ENCODE measurements at places on chromosomes 11 and 22.

DNA sequence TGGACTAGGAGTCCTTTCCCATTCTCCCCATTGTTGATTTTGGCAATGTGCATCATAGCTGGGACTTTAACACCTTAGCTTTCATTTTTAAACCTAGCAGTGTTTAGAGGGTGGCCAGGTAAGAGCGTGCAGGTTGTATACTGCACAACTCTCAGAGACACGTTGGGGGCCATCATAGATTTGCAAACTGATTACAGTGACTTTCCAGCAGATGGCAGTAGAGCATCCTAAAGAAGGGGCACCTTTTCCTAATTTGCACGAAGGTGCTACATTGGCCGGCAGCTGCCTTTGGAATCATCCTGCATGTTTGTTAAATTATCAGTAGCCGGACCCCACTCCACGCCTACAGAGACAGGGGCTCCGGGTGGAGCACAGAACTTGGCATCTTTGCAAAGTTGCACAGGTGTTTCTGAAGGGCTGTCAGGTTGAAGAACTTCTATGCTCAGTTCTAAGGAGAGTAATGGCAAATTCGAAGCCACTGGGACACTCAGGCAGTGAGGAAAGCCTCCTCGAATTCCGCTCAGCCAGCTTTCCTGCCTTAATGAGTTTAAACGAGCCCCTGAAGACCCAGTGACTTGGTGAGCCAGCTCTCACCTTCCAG lies 7.7 kb downstream of the LHFPL7 start:
- DNase-seq: peak; percentile 73

DNA sequence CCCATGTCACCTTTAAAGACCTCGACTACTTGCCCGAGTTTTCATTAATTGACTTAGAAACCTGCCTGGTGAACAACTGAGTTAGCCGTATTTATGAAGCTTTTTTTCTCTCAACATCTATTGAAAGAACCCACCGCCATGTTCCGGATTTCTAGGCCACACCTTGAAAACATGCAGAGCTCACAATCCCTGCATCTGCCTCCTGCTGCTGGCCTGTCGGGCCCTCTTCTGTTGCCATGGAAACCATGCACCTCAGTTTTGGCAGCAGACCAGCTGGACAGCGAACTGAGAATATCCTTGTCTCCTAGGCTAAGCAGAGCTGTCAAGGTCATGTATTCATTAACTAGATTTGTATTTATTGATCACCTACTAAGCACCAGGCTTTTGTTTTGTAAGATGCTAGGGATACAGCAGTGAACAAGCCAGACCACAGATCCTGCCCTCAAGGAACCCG lies 4.3 kb upstream of the PATZ1 start:
- DNase-seq: no peak

- DNase-seq: no peak
These were observed 737 bp upstream of the STIP1 start for GRCh38 chr11:64185175-64185692.

DNA sequence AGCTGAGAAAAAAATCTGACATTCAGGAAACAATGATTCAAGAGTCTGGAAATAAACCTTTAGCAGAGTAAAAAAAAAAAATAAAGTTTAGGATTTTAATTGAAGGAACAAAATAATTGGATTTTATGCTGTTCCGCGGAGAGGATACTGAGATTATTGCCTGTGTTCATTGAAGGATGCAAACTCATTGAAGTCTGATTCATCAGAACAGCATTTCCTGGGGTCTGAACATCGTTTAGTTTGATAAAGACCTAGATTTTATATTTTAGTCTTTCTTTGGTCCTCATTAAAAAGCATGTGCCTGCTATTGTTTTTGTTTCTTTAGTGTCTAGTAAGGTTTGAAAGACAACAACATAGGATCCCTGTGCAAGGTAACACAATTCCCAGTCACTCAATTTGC lies 4.5 kb downstream of the TLCD5 start:
- no peak for DNase-seq

DNA sequence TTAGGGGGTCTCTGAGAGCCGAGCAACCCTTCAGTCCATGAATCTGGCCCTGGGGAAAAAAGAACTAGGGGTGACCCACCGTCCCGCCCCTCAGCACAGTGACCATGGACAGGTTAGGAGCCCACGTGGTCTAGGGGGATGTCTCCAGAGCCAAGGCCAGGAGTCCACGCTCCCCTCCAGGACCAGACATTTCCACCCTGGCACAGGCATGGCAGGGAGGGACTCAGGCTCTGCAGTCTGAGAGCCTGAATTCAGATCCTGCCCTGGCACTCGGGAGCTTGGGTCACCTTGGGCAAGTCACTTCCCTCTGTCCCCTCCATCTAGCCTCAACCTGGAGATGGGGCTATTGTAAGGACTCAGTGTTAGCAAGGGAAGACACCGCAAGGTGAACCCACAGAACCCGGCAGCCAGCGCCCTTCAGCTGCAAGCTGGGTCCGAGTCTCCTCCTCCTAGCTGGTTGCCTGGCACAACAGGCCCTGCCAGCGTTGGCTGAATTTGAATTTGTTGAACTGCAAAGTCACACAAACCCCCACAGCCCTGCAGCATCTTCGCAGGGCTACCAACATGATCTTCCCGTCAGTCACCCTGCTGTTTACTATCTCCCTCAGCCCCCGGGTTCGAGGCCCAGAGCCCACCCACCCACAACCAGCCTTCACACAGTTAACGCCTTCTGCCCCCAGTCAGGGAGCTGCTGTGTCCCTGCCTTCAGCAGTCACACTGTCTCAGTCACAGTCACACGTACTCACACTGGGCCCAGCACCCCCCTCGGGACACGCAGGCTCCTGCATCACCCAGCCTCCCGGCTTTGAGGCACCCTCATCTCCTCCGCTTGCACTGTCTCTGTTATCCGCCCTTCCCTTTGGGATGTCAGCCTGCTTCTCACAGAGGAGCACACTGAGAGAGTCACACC lies 603 bp upstream of the PDGFB start:
- DNase-seq: no peak

DNA sequence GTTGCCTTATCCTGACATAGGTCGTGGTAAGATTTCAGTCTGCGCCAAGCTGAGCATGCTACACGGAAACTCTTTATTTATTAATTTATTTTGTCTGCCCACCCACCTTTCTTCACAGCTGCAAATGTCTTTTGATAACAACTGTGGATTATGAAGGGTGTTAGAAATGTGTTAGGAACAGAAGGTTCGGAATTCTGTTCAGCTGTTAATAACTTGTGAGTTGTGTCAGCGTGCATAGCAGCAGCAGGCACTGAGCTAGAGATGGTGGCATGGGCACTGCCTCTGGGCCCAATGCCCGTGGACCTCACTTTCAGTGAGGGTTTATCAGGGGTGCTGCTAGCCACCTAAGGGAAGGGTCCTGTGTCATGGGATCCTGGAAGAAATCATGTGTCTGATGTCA lies 162.5 kb upstream of the NTM start:
- DNase-seq: no peak

DNA sequence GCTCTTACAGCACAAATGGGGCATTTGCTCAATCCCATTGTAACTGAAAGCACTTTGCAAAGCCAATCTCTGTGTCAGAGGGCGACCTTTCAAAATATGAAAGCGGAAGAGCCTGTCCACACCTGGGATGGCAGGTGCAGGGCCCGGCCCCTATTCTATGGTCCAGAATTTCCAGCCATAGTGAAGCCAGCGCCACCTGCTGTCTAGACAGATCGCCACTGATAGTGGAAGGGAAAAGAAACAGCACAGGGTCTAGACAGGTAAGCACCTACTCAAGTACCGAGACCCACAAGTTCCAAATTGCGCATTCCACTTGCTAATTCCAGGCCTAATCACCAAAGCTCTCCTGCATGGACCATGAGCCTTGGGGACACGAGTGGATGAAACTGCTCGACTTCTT lies 141.4 kb downstream of the NTM start:
- peak; percentile 43 for DNase-seq

- no peak for DNase-seq
These were observed 363.1 kb downstream of the MN1 start for GRCh38 chr22:27438271-27438980.

DNA sequence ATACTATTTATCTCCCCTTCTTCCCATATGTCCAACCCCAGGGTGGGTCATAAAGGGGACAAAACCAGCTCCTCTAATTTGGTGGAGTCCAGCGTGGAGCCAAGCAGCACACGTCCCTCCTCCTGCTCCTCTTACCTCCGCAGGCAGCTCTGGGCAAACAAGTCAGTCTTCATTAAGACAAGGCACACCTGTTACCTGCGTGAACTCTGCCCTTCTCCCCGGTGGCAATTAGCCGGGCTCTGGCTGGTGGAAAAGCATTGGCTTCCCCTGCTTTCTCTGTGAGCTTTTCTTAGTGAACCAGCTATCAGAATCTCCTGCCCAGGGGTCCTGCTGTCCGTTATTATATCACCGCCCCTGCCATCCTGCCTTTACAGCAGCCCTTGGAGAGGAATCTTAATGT lies 418.7 kb upstream of the CADM1 start:
- no peak for DNase-seq

GRCh38 chr22:49763696-49764095 lies 64.0 kb downstream of the BRD1 start:
- no peak for DNase-seq

DNA sequence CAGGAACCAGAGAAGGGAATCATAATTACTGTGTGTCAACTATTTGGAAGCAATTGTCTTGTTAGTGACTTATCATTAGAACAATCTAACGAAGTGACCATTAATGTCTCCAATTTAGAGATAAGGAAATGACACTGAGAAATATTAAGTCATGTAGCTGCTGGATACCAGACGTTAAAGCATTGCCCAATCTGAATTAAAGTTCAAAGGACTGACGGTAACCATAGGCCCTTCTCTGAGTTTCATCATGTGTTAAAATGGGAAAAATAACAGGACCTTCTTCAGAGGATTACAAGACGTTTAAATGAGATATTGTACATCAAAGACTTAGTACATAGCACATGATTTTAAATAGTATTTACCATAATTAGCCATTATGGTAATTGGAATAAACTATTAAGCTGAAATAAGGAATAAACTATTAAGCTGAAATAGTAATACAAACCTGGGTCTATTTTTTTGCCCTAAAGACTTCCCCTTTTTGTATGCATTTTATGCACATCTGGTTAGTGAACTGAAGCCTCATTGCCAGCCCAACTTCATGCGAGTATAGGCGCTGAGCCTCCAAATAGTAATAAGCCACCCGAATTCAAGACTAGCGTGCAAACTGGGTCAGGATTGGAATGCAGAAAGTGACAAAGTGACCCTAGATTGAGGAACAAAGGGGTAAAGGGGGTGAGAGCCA lies 41.0 kb downstream of the GLYATL1 start:
- DNase-seq: no peak

DNA sequence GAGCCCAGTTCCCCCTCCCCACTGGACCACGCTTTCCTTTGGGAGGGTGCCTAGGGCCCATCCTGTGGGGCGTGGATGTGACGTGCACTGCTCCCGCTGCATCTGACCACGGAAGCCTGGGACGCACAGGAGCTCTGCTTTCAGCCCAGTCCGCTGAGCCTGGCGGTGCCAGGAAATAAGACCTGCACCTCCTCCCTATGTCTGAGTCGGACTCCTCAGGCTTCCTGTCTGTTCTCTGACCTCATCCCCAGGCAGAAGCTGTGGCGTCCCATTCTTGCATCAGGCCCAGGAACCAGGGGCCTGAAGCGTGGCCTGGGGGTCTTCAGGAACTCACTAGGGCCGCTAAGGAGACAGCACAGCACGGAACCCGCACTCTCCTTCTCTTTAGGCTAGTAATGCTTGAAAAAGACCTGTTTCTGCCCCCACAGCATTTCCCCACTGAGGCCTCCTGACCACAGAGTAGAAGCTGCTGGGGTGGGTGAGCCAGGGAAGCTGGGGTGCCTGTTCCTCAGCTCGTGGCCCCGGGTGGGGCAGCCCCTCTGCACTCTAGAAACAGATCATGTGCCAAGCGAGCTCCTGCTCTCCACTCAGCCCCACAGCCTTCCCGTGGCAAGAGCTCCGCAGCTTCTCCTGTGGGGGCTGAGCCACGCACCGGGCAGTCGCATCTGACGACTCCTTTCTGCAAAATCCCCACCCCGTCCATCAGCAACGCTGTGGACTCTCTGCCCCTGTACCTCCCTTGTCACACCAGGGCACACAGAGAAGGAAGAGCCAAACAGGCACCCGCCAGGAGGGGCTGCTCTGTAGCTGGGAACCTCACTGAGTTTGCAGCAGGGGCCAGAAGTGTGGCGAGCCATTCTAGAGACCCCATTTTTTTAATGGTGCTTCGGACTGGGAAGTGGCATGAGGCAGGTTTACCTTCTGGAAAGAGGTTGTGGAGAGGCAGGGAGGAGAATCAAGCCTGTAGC lies 22.6 kb downstream of the MOV10L1 start:
- DNase-seq: no peak

GRCh38 chr22:22823131-22823810 lies 64.3 kb upstream of the IGLL5 start:
- DNase-seq: no peak

GRCh38 chr11:38648604-38649003 lies 2050.6 kb upstream of the RAG2 start:
- no peak for DNase-seq

- DNase-seq: no peak
These were observed 98.9 kb downstream of the CACNA1I start for GRCh38 chr22:39669432-39669831.

DNA sequence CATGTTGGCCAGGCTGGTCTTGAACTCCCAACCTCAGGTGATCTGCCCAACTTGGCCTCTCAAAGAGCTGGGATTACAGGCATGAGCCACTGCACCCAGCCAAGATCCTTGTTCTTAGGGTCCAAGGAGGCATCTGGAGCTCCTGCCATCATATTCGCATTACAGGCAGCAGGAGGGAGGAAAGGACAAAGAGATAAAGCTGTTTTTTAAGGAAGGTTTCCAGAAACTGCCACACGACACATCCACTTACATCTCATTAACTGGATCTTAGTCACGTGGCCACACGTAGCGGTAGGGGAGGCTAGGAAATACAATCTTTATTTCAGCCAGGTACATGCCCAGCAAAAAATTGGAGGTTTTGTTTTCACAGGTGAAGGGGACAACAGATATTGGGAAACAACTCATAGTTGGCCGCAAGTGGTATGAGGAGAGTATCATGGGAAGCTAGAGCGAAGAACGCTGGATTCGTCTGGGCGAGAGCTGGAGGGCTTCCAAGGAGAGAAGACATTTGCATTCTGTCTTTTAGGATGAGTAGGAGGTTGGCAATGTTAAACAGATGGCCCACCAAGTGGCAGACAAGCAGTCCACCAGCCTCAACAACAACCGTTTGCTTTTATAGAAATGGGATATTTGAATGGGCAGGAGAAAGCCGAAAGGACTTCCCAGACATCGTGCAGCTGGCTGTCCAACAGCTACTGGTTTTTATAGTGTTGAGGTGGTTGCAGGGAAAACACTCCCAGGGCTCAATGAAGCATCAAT lies 39.2 kb upstream of the DMC1 start:
- no peak for DNase-seq

- DNase-seq: no peak
These were observed 517.9 kb upstream of the RAG2 start for GRCh38 chr11:37115963-37116362.

All from GM10248 (cell line).